Fibroblast of the aortic adventitia (primary cell): ENCODE measurements at places on chromosomes 11 and 22. TPM values are rescaled to one million over a fixed set of nuclear protein-coding genes. Genes with fewer than 3 reads are reported as not detected.

ART1 gene
- not detected in 2 replicates for total RNA-seq

GRM5 gene
- total RNA-seq, result under 0.01 TPM in 1 of 2 replicates, not detected in the other

CTSF gene
- 35.0 and 47.1 TPM in 2 replicates for total RNA-seq

TRPM5 gene
- not detected in 2 replicates for total RNA-seq

DNAJB7 gene
- not detected in 2 replicates for total RNA-seq

SELENOO gene
- total RNA-seq, result 15.5 and 17.3 TPM in 2 replicates

ALDH3B2 gene
- total RNA-seq, result not detected in 2 replicates

KIRREL3 gene
- total RNA-seq, result 0.08 and 0.45 TPM in 2 replicates

RASL10A gene
- total RNA-seq, result not detected in 2 replicates

GLYAT gene
- total RNA-seq, result not detected in 2 replicates

NAV2 gene
- total RNA-seq, result 6.5 and 44.6 TPM in 2 replicates

VPREB1 gene
- total RNA-seq, result not detected in 2 replicates

PGA5 gene
- total RNA-seq, result not detected in 2 replicates

PIWIL4 gene
- total RNA-seq, result 2.7 and 5.6 TPM in 2 replicates

NFRKB gene
- 8.8 and 21.5 TPM in 2 replicates for total RNA-seq

WNT7B gene
- total RNA-seq, result 0.18 TPM in 1 of 2 replicates, not detected in the other

GAB2 gene
- 13.7 and 16.4 TPM in 2 replicates for total RNA-seq

IL18 gene
- 0.81 and 1.4 TPM in 2 replicates for total RNA-seq

SOX10 gene
- total RNA-seq, result not detected in 2 replicates

ARHGAP8 gene
- 0.41 TPM in 1 of 2 replicates, not detected in the other for total RNA-seq

CDC45 gene
- 2.3 and 22.9 TPM in 2 replicates for total RNA-seq

SCN4B gene
- under 0.01 and 0.25 TPM in 2 replicates for total RNA-seq
